ENCODE measurements at places on chromosomes 11 and 22. TPM values are rescaled to one million over a fixed set of nuclear protein-coding genes. Genes with fewer than 3 reads are reported as not detected.

Gene HBE1
- not detected for polyA plus RNA-seq

GRCh38 chr22:27746918-27747317 lies 54.6 kb downstream of the MN1 start:
- DNase-seq = no peak

Gene DDI1
- not detected for polyA plus RNA-seq

- no peak for DNase-seq
Measured at GRCh38 chr22:36162127-36163034, 1.8 kb upstream of the APOL3 start.

Gene NLRP6
- polyA plus RNA-seq = 0.32 TPM

- DNase-seq = no peak
Measured at GRCh38 chr11:67448220-67448609, 4.3 kb downstream of the GPR152 start.

- no peak for DNase-seq
Measured at GRCh38 chr22:24400034-24400725, 27.2 kb upstream of the ADORA2A start.

- DNase-seq = no peak
Measured at GRCh38 chr11:2913019-2913431, 16.2 kb downstream of the PHLDA2 start.

GRCh38 chr11:15687342-15687741 lies 572.6 kb downstream of the INSC start:
- no peak for DNase-seq

- no peak for DNase-seq
Measured at GRCh38 chr22:36610056-36610455, 81.1 kb upstream of the EIF3D start.

Gene CCDC15
- 0.22 TPM for polyA plus RNA-seq

DNA sequence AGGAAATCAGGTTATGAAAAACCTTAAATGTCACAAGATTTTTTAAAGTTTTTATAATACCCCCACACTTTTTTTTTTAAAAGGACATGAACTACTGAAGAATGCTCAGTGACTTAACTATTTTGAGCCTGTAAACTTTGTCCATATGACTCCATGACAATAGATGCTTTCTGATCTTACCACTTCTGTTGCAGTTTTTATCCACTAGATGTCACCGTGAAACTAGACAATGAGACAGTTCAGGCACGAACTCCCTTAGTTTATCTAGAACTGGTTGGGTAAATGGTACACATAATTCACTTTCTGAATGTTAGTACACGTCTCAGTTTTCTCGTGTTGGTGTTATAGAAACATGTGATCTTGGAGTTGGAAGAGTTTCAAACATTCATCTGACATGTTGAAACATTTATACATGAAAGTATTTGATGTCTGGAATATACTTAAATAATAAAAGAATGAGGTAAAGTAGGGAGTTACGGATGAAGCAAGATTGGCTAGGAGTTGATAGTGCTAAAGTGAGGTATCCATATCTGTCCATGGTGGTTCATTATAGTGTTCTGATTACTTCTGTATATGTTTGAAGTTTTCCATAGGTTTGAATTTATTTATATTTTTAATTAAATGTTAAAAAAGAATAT lies 8.1 kb downstream of the CCDC15 start:
- no peak for DNase-seq

DNA sequence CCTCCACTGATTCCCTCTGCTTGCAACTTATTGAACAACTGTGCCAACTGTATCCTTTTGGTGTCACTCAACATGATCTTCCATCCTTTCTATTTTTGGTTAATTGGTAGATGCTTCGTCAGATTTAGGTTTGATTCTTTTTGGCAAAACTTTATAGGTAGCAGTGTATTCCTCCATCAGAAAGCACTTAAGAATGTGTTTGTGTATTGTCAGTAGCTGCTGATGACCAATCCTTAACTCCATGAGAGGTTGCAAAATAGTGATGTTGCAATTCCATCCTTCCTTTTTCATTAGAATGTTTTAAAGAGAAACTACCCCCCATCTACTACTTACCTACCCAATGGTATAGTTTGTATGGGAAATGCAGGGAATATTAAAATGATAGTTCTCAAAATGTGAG lies 22.1 kb downstream of the FAM76B start:
- DNase-seq = no peak

GRCh38 chr11:6129635-6130034 lies 22.2 kb downstream of the OR56B4 start:
- no peak for DNase-seq

Gene GP1BB
- 4.1 TPM for polyA plus RNA-seq

All from kidney (tissue), 22 donors.